ENCODE measurements at places on chromosomes 7 and 10. TPM values are rescaled to one million over a fixed set of nuclear protein-coding genes. Genes with fewer than 3 reads are reported as not detected.

DNA sequence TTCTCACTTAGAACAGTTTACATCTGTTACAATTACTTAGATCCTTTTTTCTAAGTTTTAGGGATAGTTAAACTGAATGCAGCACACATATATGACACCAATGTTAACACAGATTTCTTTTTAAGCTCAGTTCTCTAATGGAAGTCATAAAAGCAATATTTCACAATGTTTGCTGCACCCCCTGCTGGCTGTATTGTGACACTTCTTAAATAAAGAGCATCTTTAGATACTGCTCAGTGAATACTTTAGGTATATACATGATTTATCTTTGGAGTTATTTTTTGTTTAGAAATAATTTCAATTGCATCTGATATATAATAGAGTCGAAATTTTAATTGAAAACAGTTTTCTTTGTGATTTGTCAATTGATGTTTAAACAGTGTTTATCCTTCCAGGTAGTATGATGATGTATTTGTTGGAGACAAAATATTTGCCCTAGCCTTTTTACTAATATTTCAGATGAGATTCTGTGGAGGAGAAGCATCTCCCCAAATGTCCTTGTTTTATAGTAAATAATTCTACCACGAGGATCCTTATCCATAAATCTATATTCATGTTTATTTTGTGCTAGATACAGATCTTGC lies 174.4 kb downstream of the ST7 start:
- peaks cover 2% of the 10 kb centered on the region for H3K36me3 ChIP-seq
- H3K27me3 ChIP-seq = no peaks in the 10 kb centered on the region
- no peak overlapping the region for H3K27ac ChIP-seq

- no peaks in the 10 kb centered on the region for H3K36me3 ChIP-seq
- no peak overlapping the region for H3K27ac ChIP-seq
- H3K4me1 ChIP-seq = peaks cover 34% of the 10 kb centered on the region
- H3K27me3 ChIP-seq = peaks cover 90% of the 10 kb centered on the region
- no peak for DNase-seq
Measured at GRCh38 chr10:22341190-22341925, 3.9 kb upstream of the SPAG6 start.

GRCh38 chr7:29359482-29360093 lies 165.0 kb downstream of the CHN2 start:
- DNase-seq = no peak
- no peak overlapping the region for H3K4me3 ChIP-seq
- H3K27ac ChIP-seq = no peak overlapping the region
- H3K36me3 ChIP-seq = peaks cover 6% of the 10 kb centered on the region
- H3K4me1 ChIP-seq = no peaks in the 10 kb centered on the region

- peaks cover 18% of the 10 kb centered on the region for H3K4me1 ChIP-seq
- DNase-seq = no peak
Measured at GRCh38 chr10:96613576-96613975, 26.8 kb upstream of the TM9SF3 start.

DNA sequence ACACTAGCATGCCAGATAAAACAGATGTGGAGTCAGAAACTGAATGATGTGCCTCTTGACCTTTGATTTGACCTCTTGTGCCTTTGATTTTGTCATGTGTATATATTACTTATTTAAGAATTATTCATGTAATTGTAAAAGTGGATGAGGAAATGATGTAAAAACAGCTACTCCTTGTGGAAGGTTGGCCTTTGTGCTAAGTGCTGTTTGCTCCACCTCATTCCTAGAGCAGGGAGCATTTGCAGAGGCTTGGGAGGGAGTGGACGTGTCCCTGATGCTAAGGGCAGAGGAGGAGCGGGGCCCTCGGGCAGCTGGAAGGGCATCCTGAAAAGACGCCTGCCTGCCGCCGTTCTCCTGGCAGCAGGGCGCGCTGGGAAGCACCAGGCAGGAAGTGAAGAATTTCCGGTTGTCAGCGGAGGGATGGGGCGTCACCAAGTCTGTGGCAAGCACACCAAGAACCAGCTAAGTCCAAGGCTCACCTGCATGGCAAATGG lies 197.6 kb upstream of the ZNF32 start:
- DNase-seq = no peak
- H3K36me3 ChIP-seq = no peaks in the 10 kb centered on the region
- no peak overlapping the region for H3K4me3 ChIP-seq
- no peak overlapping the region for H3K27ac ChIP-seq

DNA sequence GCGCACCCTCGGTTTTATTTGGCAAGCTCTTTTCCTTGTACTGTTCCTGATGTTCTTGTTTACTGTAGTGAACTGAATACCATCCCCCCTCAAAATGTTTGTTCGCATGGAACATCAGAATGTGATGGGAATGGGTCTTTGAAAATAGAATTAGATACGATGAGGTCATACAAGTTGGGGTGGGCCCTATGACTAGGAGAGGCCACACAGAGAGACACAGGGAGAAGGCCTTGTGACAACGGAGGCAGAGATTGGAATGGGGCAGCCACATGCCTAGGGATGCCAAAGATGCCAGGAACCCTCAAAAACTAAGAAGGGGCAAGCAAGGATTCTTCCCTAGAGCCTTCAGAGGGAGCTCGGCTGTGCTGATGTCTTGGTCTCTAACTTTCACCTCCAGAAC lies 123.6 kb downstream of the FAM204A start:
- no peak overlapping the region for H3K4me3 ChIP-seq
- H3K27ac ChIP-seq = no peak overlapping the region
- no peaks in the 10 kb centered on the region for H3K36me3 ChIP-seq
- H3K27me3 ChIP-seq = peaks cover 2% of the 10 kb centered on the region
- no peaks in the 10 kb centered on the region for H3K4me1 ChIP-seq
- no peak for DNase-seq

DNA sequence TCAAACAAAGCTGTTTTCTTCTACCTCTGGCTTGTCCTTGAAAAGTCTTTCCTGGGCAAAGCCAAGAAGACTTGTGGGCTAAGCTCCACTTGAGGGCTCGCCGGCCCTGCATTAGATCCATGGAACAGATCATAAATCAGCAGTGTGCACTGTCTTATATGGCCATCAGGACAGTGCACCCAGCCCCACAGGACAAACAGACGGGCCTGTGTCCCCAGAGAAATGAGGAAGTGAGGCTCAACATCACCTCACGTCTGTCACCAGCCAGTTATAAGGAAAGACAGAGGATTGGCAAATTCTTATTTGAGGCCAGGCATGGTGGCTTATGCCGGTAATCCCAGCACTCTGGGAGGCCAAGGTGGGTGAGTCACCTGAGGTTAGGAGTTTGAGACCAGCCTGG lies 12.3 kb upstream of the IFT22 start:
- no peaks in the 10 kb centered on the region for H3K27me3 ChIP-seq
- H3K27ac ChIP-seq = no peak overlapping the region
- no peak for DNase-seq
- H3K36me3 ChIP-seq = no peaks in the 10 kb centered on the region
- no peak overlapping the region for H3K4me3 ChIP-seq

GRCh38 chr7:16712916-16713315 lies 40.6 kb upstream of the TSPAN13 start:
- DNase-seq = no peak
- no peak overlapping the region for H3K27ac ChIP-seq
- no peaks in the 10 kb centered on the region for H3K36me3 ChIP-seq

GRCh38 chr7:139731802-139732470 lies 45.9 kb downstream of the HIPK2 start:
- H3K4me1 ChIP-seq = peaks cover 33% of the 10 kb centered on the region
- H3K27me3 ChIP-seq = no peaks in the 10 kb centered on the region
- no peaks in the 10 kb centered on the region for H3K36me3 ChIP-seq
- no peak for DNase-seq
- no peak overlapping the region for H3K4me3 ChIP-seq

- no peak overlapping the region for H3K27ac ChIP-seq
- no peak for DNase-seq
- peaks cover 29% of the 10 kb centered on the region for H3K4me1 ChIP-seq
- H3K4me3 ChIP-seq = no peak overlapping the region
Measured at GRCh38 chr10:31581741-31582323, 262.8 kb downstream of the ZEB1 start.

- no peak for DNase-seq
- no peaks in the 10 kb centered on the region for H3K27me3 ChIP-seq
- no peak overlapping the region for H3K27ac ChIP-seq
- H3K4me1 ChIP-seq = no peaks in the 10 kb centered on the region
Measured at GRCh38 chr10:91860885-91861284, 48.4 kb downstream of the FGFBP3 start.

DNA sequence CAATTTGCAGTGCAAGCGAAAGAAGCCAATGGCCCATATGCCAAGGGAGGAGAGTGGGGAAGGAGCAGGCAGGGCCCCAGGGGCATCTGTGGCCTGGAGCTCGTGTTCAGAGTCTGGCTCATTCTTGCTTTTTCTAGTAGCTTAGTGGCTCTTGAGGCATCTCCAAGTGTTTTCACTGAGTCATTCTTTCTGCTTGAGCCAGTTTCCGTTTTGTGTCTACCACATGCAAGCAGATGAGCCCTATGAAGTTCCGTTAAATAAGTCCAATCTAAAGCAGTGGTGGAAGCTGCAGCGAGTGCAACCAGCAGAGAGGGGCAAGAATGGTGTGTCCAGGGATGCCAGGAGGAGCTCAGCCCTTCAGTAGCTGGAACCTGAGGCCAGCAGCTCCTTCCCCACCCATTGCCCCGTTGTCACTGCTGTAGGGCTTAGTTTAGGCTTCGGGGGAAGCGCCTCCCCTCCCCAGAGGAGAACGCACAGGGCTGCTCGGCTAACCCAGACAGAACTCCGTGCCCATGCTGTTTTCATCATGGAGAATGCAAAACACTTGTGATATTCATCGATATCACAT lies 57.4 kb upstream of the EBF3 start:
- no peak for DNase-seq
- no peaks in the 10 kb centered on the region for H3K27me3 ChIP-seq
- no peak overlapping the region for H3K27ac ChIP-seq
- no peaks in the 10 kb centered on the region for H3K36me3 ChIP-seq
- H3K4me1 ChIP-seq = no peaks in the 10 kb centered on the region

GRCh38 chr7:131536361-131536849 lies 20.0 kb downstream of the PODXL start:
- H3K4me3 ChIP-seq = no peak overlapping the region

GRCh38 chr7:101378751-101379174 lies 16.1 kb downstream of the COL26A1 start:
- H3K36me3 ChIP-seq = no peaks in the 10 kb centered on the region
- H3K4me1 ChIP-seq = no peaks in the 10 kb centered on the region
- no peak overlapping the region for H3K4me3 ChIP-seq
- H3K27ac ChIP-seq = no peak overlapping the region

DNA sequence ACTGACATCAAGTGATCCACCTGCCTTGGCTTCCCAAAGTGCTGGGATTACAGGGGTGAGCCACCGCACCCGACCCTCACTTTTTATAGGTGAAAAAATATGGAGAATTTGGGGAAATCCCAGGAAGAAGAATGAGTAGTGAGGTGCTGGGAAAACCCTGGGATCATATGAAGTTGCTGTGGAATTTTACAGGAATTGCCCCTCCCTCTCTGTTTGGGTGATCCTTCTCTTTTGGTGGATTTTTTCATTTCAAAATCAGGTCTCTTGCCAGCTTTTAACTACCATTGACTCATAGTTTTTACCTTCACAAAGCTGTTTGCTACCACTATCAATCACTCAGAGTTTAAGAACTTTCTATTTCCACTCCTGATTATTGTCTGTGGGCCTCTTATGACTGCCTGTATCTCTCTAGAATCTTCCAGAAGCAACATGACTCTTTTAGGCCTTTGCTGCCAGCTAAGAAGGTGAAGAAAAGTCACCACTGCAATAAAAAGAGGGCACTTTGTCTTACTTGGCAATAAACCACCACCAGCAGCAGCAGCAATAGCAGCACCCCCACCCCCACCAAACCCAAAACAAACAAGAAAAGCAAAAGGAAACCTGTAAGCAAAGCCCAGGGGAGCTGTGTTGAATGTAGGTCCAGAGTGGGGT lies 4.0 kb upstream of the GIMAP8 start:
- no peak overlapping the region for H3K4me3 ChIP-seq
- peaks cover 50% of the 10 kb centered on the region for H3K4me1 ChIP-seq
- no peak for DNase-seq

GRCh38 chr10:18533896-18534295 lies 117.5 kb downstream of the NSUN6 start:
- H3K4me3 ChIP-seq = no peak overlapping the region
- no peaks in the 10 kb centered on the region for H3K4me1 ChIP-seq
- H3K27me3 ChIP-seq = no peaks in the 10 kb centered on the region

DNA sequence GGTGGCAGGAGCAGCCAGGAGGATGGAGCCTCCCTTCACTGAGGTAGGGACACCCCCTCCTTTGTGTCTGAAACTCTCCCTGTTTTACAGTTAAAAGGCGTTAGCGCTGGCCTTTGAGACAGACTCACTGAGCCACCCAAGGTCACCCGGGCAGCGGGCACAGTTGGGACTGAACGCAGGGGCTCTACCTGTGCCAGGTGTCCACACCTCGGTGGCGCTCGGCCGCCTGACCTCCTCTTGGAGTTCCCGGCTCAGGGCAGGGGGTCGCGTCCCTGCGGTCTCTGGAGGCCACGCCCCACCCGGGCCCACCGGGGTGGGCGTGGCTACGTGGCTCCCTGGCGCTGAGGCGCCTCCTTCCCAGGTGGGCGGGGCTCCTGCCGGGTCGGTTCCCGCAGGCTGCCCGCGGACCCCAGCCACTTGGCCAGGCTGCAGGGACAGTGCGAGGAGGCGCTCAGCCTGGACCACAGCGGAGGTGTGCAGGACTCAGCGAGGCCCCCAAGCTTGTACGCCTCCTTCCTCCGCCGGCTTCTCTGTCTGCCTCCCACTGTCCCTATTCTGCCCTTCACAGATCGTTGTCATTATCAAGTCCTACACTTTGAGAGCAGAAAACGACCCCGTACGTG lies 39.9 kb upstream of the LEP start:
- peaks cover 12% of the 10 kb centered on the region for H3K4me1 ChIP-seq
- H3K27ac ChIP-seq = no peak overlapping the region
- H3K4me3 ChIP-seq = no peak overlapping the region
- no peak for DNase-seq
- H3K36me3 ChIP-seq = no peaks in the 10 kb centered on the region

DNA sequence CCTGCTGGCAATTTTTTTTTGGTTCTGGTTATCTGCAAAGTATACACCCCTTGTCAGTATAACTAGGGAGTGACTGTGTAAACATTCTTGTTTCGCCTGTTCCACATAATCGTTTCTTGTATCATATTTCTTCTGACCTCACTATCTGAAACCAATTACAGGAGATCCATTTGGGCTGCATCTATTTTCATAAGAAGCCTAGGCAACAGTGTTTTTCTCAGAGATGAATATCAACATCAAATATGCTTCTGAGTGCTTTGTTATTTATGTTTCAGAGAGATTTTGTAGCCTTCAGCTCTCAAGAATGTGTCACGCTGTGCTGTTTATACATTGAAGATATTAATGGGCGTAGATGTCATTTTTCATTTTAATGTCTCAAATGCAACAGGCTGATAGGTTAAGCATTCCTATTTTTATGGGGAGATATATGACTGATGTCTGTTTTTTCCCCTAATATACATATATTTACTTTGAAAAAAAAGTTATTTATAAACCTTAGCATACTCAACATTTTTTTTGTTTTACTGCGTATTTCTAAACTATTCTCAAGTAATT lies 115.5 kb downstream of the FOXP2 start:
- no peak overlapping the region for H3K4me3 ChIP-seq
- H3K27me3 ChIP-seq = no peaks in the 10 kb centered on the region
- H3K4me1 ChIP-seq = no peaks in the 10 kb centered on the region
- no peak overlapping the region for H3K27ac ChIP-seq
- H3K36me3 ChIP-seq = no peaks in the 10 kb centered on the region

- no peak for DNase-seq
- no peaks in the 10 kb centered on the region for H3K4me1 ChIP-seq
- no peak overlapping the region for H3K4me3 ChIP-seq
- no peak overlapping the region for H3K27ac ChIP-seq
Measured at GRCh38 chr7:157540020-157540419, 203.2 kb downstream of the DNAJB6 start.

The PHYHIPL gene
- not detected for total RNA-seq

The CALHM3 gene
- not detected for total RNA-seq

The AKR1C4 gene
- total RNA-seq = not detected

The C10orf71 gene
- not detected for total RNA-seq

The WNT8B gene
- total RNA-seq = not detected

The GBX1 gene
- total RNA-seq = not detected

The SUN3 gene
- not detected for total RNA-seq
